ENCODE measurements at places on chromosomes 6 and 20. TPM values are rescaled to one million over a fixed set of nuclear protein-coding genes. Genes with fewer than 3 reads are reported as not detected.

DNA sequence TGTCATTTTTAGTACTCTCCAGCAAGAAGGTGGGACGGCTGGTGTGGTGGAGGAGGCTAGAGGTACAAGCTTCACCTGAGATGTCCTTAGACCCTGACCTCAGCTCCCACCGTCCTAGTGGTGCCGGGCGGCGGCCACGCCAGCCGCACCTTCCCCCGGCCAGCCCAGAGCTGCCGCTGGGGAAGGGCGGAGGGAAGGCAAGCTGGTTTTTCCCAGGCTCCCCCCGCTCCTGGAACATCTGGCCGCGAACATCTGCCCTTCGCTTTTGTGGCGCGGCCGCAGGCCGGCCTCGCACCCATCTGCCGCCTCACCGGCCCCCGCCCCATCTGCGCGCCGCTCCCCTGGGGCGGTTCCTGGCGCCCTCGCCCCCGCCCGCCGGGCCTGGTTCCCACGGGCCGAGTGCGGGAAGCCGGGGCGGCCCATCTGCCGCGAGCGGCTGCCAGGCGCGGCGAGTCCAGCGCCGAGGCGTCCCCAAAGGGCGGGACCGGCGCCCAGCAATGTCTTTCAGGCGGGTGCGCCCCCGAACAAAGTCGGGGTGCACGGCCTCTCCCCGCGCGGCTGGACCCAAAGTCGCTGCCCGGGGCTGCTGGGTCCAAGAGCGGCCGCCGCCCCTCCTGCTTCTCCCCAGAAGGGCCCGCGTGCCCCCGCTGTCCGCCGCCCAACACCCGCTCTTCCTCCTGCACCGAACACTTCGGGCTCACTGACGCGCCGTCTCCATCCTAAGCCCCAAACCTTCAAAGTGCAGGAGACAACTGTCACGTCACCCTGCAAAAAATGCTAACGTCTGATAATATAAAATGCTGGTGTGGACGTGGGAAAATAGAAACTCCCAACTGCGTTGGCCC is 17.3 kb upstream of the ID1 start:
- peak; percentile 71 for ATAC-seq

The ERGIC3 gene
- total RNA-seq: 168 TPM

The CST3 gene
- 292 TPM for total RNA-seq

DNA sequence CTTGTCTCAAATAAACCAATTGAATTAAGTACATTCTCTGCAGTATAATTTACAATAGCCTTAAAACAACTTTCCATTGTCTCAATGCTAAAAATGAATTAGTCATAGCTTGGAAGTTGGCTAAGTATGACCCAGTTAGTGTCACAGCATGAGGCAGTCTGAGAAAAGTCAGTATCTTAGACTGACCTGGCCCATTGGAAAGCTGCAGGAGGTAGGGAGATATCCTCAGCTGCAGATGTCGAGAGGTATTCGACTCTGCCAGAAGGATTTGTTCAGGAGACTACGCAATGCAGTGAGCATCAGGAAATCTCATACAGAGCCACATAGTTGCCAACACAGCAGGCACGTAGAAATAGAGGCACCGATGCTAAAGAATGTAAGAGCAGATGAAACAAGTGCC is 350.9 kb upstream of the NRSN1 start:
- peak; percentile 13 for ATAC-seq

The WFDC5 gene
- 4.3 TPM for total RNA-seq

The SASH1 gene
- total RNA-seq: 65.2 TPM

- ATAC-seq: no peak
Measured at GRCh38 chr6:129710450-129711270, 683 bp upstream of the ARHGAP18 start.

GRCh38 chr6:118679327-118679901 is 28.0 kb upstream of the CEP85L start:
- no peak for ATAC-seq

GRCh38 chr6:83536034-83536646 is 23.8 kb downstream of the PRSS35 start:
- no peak for ATAC-seq

DNA sequence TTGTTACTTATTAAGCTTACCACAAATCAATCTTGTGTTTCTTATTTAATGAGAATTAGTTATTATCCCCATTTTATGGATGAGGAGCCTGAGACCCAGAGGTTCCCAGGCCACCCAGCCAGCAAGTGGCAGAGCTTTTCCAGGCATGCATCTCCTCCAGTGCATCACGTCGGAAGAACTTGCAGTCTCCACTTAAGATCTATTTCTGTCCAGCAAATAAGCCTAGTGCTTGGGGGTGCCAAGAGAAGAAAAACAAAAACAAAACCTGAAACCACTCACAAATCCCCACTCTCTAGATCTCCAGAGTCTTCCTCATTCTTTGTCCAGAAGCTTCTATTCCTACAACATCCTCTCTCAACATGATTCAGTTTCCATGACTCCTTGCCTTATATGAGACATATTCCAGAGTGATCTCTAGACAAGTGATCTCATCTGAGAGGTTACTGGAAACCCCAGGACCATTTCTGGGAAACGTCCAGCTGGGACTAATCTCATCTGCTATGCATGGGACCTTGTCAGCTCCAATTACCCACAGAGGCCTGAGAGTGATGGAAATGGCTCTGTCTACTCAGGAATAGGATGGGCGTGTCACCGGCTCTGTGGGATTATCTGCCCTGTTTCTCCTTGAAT is 4.1 kb downstream of the GUCA1B start:
- ATAC-seq: no peak

- ATAC-seq: no peak
Measured at GRCh38 chr20:57787151-57787989, 77.6 kb upstream of the PMEPA1 start.

The PHACTR1 gene
- 1.6 TPM for total RNA-seq

GRCh38 chr6:147759093-147759492 is 250.6 kb downstream of the SAMD5 start:
- ATAC-seq: no peak

GRCh38 chr6:4698901-4699659 is 77.1 kb upstream of the CDYL start:
- no peak for ATAC-seq

DNA sequence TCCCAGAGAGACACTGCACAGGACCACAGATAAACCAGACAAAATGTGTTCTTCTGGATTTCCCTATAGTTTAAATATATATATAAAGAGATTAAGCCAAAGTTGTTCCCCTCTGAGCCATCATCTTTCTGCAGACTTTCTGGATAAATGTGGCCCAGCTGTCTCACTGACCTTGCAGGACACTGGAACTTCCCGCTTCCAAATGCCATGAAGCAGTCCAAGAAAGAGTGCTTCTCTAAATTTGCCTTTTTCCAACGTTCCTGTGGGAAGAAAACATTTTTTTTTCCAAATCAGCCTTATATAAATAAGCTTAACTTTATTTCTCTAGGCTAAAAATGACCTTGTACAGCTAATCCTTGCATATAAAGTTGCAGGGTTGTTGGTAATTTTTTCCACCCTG is 65.7 kb downstream of the CYP39A1 start:
- ATAC-seq: no peak

The ENPP3 gene
- total RNA-seq: 0.24 TPM

- no peak for ATAC-seq
Measured at GRCh38 chr6:33508935-33509926, 54.9 kb downstream of the ZBTB9 start.

DNA sequence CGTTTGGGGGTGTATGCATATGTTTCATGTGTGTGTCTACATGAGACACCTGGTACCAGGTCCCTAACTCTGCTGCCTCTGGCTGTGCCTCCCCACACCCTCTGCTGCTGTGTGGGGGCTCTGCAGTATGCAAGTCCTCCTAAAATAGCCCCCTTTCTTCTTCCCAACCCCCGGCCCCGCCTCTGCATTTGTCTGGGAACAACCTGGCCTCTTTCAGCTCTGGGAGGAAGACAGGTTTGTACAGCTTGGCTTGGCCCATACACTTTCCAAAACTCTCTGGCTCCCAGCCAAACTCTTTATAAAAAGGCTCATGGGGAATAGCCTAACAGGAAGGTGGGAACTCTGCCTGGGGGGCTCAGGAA is 27.1 kb upstream of the EMILIN3 start:
- ATAC-seq: no peak

DNA sequence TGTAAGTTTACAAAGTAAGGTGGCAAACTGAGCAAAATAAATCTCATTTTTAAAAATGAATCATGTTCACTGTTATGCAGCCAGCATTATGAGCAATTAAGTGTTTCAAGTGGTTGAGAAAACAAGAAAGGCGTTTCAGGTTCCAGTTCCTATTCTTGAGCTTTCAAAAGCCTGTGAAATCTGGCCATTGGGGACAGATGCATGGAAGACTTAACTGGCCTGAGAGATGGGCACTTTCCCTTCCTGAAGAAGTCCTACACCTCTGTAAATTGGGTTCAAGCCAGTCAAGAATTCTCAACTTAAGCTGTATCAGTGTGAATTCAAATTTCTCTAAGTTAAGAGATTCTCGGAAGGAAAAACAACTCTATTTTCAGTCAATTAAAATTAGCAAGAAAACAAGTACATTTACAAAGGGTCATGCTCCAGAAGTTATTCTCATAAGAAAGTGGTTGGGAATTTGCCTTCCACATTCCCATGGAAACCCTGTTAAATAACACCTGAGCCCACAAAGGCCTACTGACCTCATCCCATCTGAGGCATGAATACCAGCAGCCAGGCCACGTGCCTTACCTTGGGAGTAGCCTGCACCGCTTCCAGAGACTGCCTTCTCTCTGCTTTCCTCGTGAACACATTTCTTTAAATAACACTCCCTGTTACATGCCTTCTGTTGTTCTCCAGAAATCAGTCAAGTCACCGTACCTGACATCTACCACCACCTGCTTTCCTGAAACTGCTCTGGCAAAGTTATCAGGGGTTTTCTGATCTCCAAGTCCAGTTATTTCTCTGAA is 19.4 kb downstream of the MAP3K5 start:
- ATAC-seq: no peak

DNA sequence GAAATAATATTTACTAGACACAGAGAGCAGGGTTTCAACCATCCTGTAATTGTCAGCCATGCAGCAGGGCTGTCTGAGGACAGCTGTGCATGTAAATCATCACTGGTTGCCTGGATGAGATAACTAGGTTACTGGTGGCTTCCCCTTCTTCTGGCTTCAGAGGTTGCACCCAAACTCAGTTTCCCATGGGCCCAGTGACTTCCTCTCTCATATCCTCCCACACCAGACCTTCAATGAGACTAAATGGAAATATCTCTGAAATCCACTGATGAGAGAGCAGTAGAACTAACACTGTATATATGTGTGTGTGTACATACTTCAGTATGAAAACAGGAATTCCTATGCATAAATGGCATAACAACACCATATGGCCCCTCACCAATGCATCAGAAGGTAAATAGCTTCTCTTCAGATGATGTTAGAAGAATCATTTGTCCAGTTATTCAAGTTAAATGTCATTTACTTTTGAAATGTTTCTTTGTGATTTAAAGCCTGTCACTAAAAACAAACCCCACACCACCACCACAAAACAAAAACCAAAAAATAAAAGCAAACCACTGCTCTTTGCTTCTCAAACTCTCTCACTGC is 51.0 kb upstream of the IL20RA start:
- peak; percentile 39 for ATAC-seq

The RIPOR3 gene
- 1.2 TPM for total RNA-seq

The TFAP2C gene
- 30.8 TPM for total RNA-seq

DNA sequence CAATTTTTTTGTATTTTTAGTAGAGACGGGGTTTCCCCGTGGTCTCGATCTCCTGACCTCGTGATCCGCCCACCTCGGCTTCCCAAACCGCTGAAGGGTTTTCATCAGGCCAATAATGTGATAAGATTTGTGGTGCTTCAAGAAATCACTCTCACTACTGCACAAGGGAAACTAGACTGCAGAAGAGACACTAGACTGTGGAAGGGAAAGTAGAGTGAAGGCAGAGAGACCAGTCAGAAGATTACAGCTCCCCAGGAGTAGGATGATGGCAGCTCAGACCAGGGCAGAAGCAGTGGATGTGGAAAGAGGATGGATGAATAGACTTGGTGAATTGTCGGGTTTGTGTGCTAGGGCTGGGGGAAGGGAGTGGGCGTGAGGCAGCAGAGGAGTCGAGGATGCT is 48.0 kb upstream of the GTSF1L start:
- no peak for ATAC-seq

DNA sequence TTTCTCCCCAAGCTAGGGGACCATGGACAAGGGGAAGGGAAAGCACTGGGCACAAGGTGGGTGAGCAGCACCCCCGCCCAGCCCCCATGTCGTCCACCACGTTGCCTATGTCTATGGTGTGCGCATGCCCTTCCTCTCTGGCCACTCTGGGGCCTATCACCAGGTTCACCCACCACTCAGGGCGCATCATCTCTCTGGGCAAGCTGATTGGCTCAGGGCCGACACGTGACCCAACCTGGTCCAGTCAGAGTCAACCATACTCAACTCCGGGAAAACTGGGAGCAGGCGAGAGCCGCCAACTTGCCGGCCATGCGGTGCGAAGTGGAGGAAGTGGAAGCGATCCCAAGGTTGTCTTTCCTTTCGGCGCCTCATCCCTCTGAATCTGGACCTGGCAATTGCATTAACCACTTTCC is 25.9 kb downstream of the ACSS1 start:
- no peak for ATAC-seq

DNA sequence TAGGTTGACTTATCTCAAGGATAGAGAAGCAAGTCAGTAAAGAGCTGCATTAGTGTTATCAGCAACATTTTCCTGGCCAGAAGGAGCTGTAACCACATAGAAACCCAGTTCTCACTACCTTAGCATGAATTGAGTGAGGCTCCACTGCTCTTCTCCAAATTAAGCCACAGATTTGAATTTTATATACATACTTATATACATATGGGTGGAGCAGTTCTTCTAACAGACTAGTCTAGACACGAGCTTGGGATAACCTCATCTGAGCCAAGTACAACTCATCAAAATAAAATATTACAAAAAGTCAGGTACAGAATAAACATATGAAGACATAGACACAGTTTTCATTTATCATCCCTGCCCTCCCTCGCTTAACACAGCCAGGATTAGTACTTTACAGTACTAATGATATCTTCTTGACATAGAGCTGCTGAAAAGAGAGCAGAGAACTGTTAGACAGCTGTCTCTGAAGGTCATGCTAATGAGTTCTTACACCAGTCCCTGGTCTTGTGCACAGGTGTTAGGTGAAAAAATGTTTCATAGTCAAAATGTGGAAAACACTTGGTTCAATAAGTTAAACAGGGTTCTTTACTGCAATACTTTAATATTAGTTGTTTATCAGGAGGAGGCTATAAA is 147.4 kb upstream of the HTR1E start:
- no peak for ATAC-seq

DNA sequence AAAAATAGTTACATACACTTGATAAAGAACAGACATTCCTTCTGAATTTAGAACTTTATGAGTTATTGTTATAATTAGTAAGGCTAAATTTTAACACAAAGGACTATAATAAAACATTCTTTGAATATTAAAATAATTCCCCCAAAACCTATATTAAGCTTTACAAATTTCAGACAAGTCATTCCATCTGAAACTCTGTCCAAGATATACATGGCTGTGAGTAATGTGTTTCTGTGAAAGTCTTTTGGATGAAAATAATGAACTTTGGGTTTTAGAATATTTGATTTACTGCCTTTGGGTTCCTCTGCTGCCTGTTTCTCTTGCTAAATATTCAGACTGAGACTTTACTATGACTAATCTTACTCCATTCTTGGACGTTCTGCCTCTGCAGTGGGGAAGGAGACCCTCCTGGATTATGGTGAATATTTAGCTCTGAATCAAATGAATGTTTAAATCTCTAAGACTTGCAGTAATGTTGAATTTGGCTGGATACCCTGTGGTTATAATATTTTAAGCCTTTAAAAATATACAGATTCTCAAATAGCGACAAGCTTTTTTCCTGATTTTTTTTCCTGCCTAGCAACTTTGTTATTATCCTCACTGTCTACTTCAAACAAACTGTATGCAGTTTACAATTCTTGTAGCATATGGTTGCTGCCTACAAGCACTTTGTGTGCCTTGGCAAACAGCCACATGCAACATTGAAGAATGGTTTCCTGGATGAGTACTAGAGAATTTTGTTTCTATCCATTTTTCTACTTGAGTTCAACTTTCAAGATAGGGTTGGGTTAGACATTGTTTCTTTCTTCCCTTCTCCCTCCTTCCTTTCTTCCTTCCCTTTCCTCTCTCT is 51.4 kb downstream of the TXLNB start:
- ATAC-seq: no peak
